ENCODE measurements at places on chromosomes 4 and X.
A peak's percentile ranks its signal among the peaks of the same experiment; 100 is the strongest.

- no peak for DNase-seq
Measured at GRCh38 chr4:7414046-7414445, 20.7 kb downstream of the PSAPL1 start.

DNA sequence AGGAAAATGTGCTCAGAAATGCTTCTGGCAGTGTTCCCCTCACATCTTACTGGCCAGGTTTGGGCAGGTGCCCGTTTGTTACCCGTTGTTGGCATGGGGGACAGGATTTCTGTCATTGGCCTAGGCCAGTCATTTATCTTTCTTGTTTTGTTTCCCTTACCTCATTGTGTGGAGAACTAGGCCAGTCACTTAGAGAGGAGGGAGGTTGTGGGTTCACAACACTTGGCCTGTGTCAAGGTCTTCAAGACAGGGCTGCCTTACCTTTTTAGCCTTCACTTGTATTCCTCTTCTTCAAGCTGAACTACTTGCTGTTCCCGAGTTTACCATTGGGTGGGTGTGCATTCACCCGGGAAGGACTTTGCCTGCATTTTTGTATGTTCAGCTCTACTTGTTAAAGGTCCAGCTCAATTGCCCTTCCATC lies 17.7 kb downstream of the SNX25 start:
- no peak for DNase-seq

DNA sequence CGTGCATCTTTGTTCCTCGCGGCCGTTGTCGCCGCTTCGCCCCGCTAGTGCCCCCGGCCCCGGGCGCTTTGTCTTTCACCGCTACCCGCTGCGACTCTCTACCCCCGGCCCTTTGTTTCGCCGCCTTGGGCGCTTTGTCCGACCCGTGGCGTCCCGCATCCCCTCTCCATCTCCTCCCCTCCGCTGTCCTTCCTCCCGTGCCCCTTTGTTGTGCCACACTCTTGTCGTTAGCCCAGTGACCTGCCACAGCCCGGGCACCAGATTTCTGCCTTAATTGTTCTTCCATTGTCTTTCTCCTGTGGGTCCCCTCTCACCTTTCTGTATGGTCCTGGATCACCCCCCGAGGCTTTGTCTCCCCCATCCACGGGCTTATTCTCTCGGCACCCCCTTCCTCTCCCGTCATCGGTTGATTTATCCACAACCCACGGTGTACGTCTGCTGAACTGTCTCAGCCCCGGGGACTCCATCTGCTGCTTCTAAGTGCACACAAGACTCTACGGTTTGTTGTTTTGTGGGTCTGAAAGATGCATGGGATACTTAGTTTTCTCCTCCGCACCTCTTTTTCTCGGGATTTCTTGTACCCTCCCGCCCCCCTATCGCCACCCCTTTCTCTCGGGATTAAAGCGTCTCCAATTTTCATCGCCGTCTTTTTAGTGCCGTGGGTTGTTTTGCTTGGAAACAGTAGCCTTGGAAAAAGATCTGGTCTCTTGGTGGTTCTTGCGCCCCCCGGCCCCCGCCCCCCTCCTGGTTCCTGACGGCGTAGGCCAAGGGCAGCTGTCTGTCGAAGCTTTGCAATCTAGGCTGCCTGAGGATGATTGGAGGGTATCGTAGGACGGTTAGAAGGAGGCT lies 783 bp downstream of the RBPJ start:
- peak; percentile 45 for DNase-seq

DNA sequence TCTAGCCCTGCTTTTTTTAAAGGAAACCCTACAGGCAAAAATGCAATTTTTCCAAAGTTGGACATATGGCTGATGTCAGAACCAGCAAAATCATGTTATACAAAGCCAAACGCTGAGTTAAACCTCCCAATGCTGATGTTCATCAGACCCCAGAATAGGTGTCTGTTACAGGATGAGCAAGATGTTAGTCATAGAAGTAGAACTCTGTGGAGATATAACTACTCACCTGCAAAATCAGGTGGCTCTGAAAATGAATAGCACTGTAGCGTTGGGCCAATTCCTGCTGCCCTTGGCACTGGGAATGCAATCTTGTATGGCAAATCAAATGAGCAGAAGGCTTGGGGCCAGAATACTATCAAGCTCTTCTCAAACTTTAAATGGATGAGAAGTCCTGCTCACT lies 634.1 kb downstream of the RPA4 start:
- no peak for DNase-seq

DNA sequence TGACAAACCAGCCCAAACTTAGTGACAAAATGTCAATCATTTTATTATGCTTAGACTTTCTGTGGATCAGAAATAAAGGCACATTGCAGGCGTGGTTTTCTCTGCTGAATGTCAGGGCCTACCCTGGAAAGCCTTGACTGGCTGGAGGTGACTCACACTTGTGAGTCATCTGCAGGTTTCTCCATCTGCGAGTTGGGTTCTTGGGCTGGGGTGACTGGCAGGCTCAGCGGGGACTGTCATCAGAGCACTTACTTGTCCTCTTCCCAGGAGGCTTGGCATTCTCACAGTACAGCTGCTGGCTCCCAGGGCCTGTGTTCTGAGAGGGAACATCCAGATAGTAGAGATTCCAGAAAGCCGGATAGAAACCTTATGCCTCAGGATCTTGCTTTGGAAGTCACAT lies 153.8 kb upstream of the AGA start:
- DNase-seq = peak; percentile 27

GRCh38 chr4:107654694-107655093 lies 65.3 kb downstream of the PAPSS1 start:
- no peak for DNase-seq

GRCh38 chr4:19689511-19689910 lies 562.2 kb upstream of the SLIT2 start:
- no peak for DNase-seq

- DNase-seq = no peak
Measured at GRCh38 chrX:88982933-88983332, 235.9 kb downstream of the CPXCR1 start.

GRCh38 chr4:3802571-3803474 lies 36.6 kb downstream of the ADRA2C start:
- DNase-seq = no peak

- DNase-seq = no peak
Measured at GRCh38 chr4:55840956-55841355, 12.5 kb upstream of the EXOC1 start.

GRCh38 chr4:76821641-76822040 lies 76.3 kb downstream of the SOWAHB start:
- DNase-seq = peak; percentile 25

DNA sequence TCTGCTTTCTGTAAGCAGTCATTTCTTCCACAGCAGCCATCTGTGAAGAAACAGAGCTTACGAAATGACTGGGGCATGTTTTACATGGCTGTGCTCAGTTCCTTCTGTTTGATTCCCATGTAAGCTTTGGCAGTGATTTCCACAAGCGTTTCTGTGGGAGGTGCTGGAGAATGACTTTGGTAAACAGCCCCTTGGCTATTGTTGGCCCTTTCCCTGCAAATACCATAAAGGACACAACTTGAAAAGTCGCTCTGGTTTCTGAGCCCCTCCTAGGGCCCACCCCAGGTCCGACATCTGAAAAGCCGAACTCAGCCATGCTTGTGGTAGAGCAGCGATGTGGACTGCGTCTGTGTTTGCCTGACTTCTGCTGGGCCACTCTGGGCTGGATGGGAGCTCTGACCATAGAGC lies 3.7 kb downstream of the LIMCH1 start:
- DNase-seq = peak; percentile 51

DNA sequence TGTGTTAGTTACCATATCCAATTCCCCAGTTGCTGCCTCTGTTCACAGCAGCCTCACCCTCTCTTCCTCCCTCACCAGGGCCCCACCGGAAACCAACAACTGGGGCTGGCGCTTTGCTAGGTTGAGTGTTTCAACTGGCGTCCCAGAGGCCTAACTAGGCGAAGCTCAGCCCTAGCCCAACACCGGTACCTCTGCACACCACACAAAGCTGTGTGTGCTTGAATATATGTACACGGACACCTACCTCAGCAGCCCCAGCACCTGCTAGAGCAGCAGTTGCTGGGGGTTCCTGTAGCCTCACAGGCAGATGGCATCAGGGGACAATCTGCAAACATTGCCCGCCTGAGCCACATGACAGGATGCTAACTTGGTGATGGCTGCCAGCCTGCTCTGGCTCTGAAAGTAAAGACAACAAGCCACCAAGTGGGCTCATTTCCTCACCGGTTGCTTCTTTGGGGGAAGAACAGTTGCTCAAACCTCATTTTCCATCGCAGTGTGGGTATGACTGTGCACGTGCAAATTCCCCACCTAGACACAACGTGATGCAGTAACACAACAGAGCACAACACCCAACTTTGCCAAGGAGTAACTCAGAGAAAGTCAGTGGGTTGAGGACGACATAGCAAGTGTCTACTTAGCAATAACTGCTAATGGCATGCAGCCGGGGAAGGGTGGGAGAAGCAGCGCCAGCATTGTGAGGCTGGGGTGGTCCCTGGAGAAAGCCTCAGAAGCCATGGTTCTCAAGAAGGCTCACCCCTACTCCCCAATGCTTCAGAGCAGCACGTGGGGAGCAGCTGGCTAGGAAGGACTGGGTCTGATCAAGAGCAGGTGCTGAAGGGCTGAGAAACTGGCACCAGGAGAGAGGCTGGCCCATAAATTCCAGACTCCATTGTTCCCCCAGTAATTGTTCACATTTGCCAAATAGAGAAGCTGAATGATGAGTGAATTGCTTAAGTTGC lies 139.5 kb downstream of the SH3KBP1 start:
- no peak for DNase-seq

DNA sequence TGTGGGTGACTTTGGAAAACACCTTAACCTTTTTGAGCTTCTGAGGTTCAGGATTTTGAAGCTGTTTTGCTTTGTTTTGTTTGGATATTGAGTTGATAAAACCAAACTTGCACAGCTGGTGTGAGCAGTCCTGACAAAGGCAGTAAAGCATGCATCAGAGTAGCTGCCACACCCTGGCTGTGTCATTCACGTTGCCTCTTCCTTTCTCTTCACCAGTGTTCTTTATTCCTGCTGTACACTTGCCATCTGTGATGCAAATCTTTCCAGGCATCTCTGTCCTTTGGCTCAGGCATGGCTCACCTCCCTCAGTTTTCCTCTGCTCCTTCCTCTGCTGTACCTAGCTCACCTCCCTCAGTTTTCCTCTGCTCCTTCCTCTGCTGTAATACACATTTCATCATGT lies 1850.2 kb upstream of the AGA start:
- no peak for DNase-seq

DNA sequence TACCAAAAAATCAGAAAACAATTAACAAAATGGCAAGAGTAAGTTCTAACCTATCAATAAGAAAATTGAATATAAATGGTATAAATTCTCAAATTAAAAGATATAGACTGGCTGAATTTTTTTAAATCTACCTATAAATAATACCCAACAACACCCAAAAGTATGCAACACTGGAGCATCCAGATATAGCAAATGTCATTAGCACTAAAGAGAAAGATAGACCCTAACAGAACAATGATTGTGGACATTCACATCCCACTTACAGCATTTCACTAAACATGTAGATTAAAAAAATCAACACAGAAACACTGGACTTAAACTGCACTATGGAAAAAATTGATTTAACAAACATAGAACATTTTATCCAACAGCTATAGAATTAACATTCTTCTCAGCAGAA lies 673.0 kb upstream of the GRID2 start:
- no peak for DNase-seq

- DNase-seq = no peak
Measured at GRCh38 chr4:172011196-172011595, 198.0 kb downstream of the GALNTL6 start.

DNA sequence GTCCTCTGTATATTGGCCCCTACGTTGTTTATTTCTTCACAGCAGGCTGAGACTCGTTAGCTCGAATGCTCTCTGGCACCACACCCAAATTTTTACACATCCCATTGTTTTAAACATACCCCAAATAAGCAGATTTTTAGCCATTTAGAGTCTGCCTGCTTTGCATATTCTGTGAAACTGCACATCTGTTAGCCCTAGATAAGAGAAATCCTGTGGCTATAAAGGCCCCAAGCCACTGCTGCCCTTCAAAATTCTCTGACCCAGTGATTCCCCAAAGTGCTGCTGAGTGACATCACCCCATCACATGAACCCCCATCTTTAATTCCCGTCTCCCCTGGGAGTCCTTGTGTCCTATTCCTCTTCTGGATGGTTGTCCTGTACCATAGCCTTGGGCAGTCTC lies 20.8 kb downstream of the TEX13C start:
- DNase-seq = no peak

DNA sequence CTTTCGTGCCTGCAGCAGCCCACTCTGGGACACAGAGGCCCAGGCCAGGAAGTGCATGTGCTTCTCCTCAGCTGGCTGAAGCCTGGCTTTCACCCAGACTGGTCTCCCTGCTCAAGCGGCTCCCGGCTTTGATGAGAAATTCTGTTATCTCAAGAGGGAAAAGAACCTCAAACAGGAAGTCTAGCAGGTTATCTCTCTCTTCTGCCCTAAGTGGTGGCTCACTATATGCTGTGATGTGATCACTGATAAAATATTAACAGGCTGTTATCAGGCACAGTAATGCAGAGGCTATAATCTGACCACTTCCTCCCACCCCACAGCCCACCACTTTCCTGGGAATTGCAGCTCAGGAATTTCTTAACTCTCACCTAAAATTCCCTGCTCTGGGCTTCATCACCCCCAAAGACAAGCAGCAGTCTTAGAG lies 13.3 kb downstream of the CLDN2 start:
- no peak for DNase-seq

DNA sequence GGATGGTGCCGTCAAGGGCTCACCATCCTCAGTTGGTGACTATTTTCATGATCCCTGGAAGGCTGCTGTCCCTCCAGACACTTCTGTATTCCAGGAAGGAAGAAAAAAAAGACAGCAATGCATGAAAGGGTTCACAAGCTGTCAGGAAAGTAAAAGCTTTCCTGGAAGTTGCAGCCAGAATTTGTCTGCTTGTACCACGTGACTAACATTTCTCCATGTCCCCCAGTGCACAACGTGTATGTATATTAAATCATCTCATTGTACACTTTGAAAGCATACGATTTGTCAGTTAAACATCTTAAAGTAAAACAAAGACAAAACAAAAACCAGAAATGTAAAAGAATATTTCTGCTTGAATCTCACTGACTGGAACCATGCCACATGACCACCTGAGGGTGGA lies 127.4 kb upstream of the CLNK start:
- DNase-seq = no peak

GRCh38 chr4:87075876-87076275 lies 141.1 kb downstream of the AFF1 start:
- DNase-seq = no peak

GRCh38 chr4:40055863-40056715 lies 561 bp upstream of the N4BP2 start:
- DNase-seq = peak; percentile 63

- no peak for DNase-seq
Measured at GRCh38 chr4:105232374-105232773, 85.7 kb downstream of the TET2 start.

GRCh38 chrX:28584025-28584424 lies 3.2 kb upstream of the IL1RAPL1 start:
- peak; percentile 7 for DNase-seq

DNA sequence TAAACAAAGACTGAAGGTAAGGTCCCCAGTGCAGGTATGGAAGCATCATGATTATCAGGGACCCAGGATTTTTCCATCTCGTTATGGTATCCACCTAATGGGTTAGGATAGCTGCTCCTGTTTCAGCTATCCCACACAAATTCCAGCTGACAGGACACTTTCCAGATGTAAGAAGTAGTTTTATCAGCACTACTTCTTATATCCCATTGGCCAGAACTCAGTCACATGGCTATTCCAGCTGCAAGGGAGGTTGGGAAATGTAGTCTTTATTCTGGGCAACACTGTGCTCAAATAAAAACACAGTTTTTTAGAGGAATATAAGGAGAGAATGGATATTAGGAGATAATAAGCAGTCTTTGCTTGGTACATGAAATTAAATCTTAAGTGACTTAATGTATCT lies 96.7 kb downstream of the SRPX start:
- no peak for DNase-seq
